Glomerular endothelial cell (primary cell): ENCODE measurements at places on chromosomes 2 and 18. TPM values are rescaled to one million over a fixed set of nuclear protein-coding genes. Genes with fewer than 3 reads are reported as not detected.

The RESP18 gene
- total RNA-seq = not detected in 2 replicates

The OSR1 gene
- 0.10 and 1.3 TPM in 2 replicates for total RNA-seq

The SERPINB3 gene
- not detected in 2 replicates for total RNA-seq

The COLEC12 gene
- total RNA-seq = 13.2 and 31.7 TPM in 2 replicates

The EHD3 gene
- total RNA-seq = 19.4 and 22.9 TPM in 2 replicates

The CYP1B1 gene
- 6.4 and 11.9 TPM in 2 replicates for total RNA-seq

The TRAPPC8 gene
- total RNA-seq = 21.3 and 29.9 TPM in 2 replicates

The VSNL1 gene
- not detected in 2 replicates for total RNA-seq

The UGT1A3 gene
- not detected in 2 replicates for total RNA-seq

The COL6A3 gene
- 59.2 and 244 TPM in 2 replicates for total RNA-seq

The PRR30 gene
- total RNA-seq = not detected in 2 replicates

The DUSP19 gene
- 1.4 and 4.3 TPM in 2 replicates for total RNA-seq

The ASXL3 gene
- 0.19 and 0.47 TPM in 2 replicates for total RNA-seq

The SLC9A4 gene
- total RNA-seq = not detected in 2 replicates

The CLIP4 gene
- 17.5 and 19.0 TPM in 2 replicates for total RNA-seq
